ENCODE measurements at places on chromosomes 12 and 14.

DNA sequence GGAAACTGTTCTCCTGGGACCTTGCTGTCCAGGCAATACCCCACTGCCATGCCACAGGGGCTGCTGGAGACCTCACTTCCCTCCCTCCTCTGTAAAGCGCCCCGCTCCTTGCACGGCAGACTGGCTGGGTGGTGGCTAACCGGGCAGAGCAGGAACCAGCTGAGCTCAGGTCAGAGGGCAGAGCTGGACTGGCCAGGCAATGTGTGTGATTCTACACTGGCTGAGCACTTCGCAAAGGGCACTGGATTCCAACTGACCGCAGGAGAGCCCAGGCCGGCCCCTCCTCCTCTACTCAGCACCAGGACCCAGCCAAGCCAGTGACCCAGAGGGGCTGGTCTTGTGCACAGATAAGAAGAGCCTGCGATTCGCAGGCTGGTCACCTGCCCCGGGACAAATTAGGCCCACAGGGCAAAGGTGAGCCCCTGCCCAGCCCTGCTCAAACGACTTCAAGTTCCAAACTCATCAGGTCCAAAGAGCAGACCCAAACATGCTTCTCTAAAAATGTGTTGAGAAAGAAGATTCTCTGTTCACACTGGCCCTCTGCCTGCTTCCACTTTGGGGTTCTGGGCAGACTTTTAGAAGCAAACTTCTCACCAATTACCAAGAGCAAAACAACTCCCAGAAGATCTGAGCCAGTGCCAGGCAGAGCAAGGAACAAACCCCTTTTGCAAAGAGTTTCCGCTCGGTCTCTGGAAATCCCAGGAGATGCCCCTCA lies 54.9 kb upstream of the DIO3 start:
- DNase-seq, result peak; percentile 43

GRCh38 chr14:70789361-70789760 lies 20.0 kb downstream of the MAP3K9 start:
- no peak for DNase-seq

DNA sequence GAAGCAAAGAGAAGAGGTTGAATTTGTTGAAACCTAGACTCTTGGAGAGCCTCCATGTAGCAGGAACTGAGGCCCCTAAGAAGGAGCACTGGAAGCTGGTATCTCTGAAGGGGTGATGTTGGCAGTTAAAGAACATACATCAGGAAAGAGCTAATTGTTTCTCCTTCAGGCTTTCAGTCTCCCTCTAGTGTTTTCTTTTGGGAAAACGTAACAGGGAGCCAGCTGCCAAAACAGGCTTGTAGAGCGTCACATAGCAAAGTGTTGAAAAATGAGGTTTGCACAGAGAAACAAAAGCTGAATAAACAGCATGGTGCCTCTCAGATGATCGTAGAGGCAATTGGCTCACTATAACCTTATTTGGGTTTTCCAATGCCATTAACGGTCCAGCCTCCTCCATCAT lies 46.9 kb upstream of the CAND1 start:
- DNase-seq, result peak; percentile 1

DNA sequence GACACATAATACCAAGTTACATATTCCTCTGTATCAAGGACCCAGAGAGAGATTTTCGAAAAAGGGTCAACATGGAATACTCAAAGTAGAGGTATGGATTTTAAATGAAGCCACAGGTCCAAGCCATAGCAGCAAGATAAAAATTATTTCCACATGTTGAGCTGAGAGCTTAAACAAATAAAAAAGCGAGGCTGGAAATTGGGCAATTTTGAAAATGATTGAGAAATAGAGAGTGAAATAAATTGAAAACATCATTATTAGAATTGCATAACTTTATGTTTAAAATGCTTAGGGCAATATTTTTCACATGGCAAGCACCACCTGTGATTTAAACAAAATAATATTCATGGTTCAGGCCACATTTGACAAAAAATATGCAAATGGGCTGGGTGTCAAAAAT lies 1251.0 kb upstream of the USP15 start:
- no peak for DNase-seq

- no peak for DNase-seq
These were observed 1.5 kb downstream of the TTC6 start for GRCh38 chr14:37596790-37597472.

GRCh38 chr12:39813776-39814175 lies 194.2 kb upstream of the ABCD2 start:
- DNase-seq, result no peak

- peak; percentile 3 for DNase-seq
These were observed 5.4 kb downstream of the KRT6B start for GRCh38 chr12:52446367-52447045.

- no peak for DNase-seq
These were observed 12.3 kb downstream of the NEMP1 start for GRCh38 chr12:57066245-57066644.

DNA sequence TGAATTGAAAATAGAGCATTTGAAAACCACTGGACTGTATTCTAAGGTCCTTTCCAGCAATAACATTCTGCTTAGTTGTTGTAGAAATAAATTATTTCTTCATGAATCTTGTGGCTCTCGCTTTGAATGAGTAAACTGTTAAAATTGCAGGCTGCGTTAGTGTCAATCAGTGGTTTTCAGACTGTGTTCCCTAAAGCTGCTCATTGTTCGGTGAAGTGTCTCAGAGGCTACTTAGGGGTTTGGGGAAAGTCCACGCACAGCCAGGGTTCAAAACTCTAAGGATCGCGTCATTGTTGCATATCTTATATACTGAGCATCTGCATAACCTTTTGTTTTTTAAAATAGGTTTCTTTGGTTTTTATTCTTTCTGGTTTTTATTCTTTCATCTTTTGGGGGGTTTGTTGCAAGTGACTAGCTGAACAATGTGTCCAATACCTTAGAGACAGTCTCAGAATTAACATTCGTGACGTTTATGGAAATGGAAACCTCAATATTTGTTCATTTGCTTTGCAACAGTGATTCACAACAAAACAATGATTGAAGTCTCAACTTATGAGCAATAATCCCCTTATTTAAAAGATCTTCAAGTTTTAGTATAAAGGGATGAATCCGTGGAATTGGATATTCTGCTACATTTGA lies 108.1 kb downstream of the TTLL5 start:
- no peak for DNase-seq

GRCh38 chr14:88950069-88950468 lies 125.6 kb downstream of the TTC8 start:
- no peak for DNase-seq

- DNase-seq, result no peak
These were observed 4.3 kb downstream of the EMP1 start for GRCh38 chr12:13200841-13201240.

GRCh38 chr12:130547480-130548155 lies 168.5 kb downstream of the RIMBP2 start:
- DNase-seq, result no peak

- peak; percentile 82 for DNase-seq
These were observed 4.5 kb upstream of the GDF11 start for GRCh38 chr12:55738123-55739024.

- peak; percentile 42 for DNase-seq
These were observed 50.0 kb upstream of the STON2 start for GRCh38 chr14:81450100-81450531.

All from H7 (cell line).